ENCODE measurements at places on chromosomes 12 and 14.

DNA sequence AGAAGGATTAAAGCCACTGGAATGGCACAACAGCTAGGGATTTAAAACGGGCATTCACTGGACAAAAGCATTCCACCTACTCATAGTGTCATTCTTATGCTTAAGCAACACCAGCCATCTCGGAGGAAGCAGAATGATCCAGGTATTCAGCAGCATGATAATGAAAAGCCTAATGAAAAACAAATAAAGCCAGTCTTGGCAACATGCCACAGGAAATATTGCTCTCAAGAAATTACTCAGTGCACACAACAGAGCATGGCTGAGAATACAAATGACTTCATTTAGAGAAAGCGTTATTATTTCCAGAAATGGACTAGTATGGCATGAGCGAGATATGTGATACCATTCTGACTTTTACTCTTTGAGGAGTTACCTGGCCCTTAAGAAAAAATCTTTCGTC, 442.2 kb downstream of the APAF1 start:
- DNase-seq: no peak
- H3K27me3 ChIP-seq: no peaks in the 10 kb centered on the region
- no peaks in the 10 kb centered on the region for H3K4me1 ChIP-seq
- no peaks in the 10 kb centered on the region for H3K36me3 ChIP-seq
- H3K27ac ChIP-seq: no peak overlapping the region

DNA sequence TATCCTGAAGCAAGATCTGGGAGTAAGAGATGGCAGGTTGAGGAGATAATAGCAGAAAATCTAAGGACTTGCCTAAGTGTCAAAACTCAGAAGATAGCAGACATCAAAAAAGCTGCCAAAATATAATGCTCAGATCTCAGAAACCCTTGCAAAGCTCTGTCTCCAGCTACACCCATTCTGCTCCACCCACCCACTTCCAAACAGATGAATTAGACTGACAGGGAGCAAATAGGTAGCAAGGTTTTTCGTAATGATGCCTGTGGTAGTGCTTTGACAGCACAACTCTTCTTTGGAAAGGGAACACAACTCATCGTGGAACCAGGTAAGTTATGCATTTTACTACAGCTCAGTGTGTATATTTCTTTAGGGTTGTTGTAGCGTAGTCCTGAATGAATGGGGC, 132.6 kb downstream of the DAD1 start:
- DNase-seq: peak; percentile 11
- no peak overlapping the region for H3K27ac ChIP-seq
- no peak overlapping the region for H3K4me3 ChIP-seq
- H3K27me3 ChIP-seq: no peaks in the 10 kb centered on the region
- H3K36me3 ChIP-seq: no peaks in the 10 kb centered on the region

- H3K27ac ChIP-seq: no peak overlapping the region
- H3K4me3 ChIP-seq: no peak overlapping the region
- H3K36me3 ChIP-seq: no peaks in the 10 kb centered on the region
- no peaks in the 10 kb centered on the region for H3K4me1 ChIP-seq
- no peaks in the 10 kb centered on the region for H3K27me3 ChIP-seq
These were observed 40.9 kb downstream of the OSBPL8 start for GRCh38 chr12:76518699-76519098.

DNA sequence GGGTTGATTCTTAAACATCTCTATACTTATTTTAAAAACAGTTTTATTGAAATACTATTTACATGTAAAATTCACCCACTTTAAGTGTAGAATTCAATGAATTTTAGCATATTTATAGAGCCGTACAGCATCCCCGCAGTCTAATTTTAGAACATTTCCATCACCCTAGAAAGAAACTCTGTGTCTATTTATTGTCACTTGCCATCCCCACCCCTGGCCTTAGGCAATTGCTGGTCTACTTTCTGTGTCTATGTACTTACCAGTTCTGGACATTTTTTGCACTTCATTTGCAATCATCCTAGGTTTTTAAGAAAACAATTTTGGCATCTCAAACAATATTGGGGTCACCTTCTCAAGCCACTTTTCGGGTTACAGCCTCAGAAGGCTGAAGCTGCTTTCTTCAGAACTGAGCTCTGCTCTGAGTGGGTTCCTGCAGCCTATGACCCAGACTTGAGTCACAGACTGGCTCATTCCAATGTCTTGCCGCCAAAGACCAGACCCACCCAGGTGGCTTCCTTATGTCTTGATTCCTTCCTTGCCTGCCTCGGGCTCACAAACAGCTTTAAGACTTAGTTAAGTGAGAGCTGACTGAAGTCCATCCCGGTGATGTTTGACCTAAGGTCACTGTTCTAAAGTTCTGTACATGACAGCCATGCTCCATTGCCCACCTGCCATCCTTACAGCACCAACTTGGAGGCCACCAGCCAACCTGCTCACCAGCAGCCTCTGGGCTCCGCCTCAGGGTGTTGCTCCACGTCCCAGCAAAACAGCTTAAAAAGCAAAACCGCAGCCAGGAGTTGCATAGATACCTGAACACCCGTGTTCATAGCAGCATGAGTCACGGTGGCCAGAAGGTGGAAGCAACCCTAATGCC, 131.5 kb downstream of the CHST11 start:
- no peak overlapping the region for H3K27ac ChIP-seq
- no peaks in the 10 kb centered on the region for H3K36me3 ChIP-seq
- DNase-seq: no peak
- no peaks in the 10 kb centered on the region for H3K27me3 ChIP-seq
- H3K4me1 ChIP-seq: peaks cover 10% of the 10 kb centered on the region
- no peak overlapping the region for H3K4me3 ChIP-seq

DNA sequence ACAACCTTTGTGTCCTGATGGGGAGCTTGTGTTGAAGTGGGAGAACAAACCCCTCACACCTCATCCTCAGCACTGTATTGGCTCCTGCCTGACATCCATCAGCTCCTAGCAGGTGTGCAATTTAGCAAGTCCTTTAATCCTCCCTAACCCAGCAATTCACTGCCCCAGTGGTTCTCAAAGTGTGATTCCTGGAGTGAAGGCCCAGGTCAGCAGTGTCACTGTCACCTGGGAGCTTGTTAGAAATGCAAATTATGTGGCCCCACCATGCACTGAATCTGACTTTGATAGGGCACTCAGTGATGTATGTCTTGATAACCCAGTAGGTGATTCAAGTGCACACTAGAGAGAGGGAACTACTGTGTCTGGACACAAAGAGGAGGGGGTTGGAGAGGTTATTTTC, 133.6 kb downstream of the FGD4 start:
- H3K36me3 ChIP-seq: no peaks in the 10 kb centered on the region
- peak overlapping the region; percentile 82 for H3K27ac ChIP-seq
- H3K4me1 ChIP-seq: peaks cover 8% of the 10 kb centered on the region
- H3K4me3 ChIP-seq: no peak overlapping the region
- H3K27me3 ChIP-seq: no peaks in the 10 kb centered on the region

Measured in vagina (tissue), 2 donors.